ENCODE measurements at places on chromosomes 2 and 18.

DNA sequence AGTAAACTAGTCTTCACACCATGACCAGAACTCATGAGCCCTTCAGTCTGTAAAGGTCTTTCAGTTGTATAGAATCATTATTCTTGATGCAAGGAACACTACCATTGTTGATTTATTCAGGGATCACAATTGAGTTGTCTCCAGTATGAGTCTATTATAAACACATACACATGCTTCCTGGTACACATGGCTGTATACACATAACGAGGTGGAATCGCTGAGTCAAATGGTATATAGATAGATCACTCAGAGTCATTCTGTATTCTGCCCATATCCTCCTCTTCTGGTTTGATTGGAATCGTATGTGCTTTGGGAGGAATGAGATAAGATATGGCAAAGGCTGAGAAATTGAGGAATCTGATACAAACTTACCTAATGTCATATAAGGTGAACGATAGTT is 216.0 kb downstream of the UBE2E3 start:
- no peak for DNase-seq

GRCh38 chr2:12050396-12050795 is 304.0 kb downstream of the LPIN1 start:
- DNase-seq: peak; percentile 5

DNA sequence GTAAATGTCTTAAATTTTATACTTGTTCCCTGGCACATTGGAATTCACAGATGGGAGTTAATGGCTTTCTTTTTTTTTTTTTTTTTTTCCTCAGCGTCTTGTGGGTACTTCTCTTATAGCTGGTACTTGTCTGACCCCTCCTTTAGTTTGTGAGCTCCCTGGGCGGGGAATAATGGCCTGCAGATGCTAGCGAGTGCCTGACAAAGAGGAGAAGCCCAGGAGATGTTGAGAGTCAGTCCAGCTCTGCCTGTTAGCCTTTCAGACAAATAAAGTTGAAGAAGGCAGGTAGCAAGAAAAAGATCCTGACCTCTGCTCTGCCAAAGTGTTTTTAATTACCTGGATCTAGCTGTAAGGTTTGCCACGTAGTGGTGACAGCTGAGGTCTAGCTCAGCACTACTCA is 6.6 kb downstream of the BCL2L11 start:
- DNase-seq: no peak

GRCh38 chr18:23828426-23828825 is 139.2 kb downstream of the LAMA3 start:
- DNase-seq: peak; percentile 75

DNA sequence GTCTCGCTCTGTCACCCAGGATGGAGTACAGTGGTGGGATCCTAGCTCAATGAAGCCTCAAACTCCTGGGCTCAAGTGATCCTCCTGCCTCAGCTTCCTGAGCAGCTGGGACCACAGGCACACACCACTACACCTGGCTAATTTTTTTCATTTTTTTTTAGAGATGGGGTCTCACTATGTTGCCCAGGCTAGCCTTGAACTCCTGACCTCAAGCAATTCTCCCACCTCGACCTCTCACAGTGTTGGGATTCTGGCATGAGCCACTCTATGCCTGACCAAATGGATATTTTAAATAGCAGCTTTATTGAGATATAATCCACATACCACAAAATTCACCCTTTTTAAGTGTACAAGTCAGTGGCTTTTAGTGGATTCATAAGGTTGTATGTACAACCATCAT is 11.1 kb downstream of the RNF149 start:
- DNase-seq: no peak

DNA sequence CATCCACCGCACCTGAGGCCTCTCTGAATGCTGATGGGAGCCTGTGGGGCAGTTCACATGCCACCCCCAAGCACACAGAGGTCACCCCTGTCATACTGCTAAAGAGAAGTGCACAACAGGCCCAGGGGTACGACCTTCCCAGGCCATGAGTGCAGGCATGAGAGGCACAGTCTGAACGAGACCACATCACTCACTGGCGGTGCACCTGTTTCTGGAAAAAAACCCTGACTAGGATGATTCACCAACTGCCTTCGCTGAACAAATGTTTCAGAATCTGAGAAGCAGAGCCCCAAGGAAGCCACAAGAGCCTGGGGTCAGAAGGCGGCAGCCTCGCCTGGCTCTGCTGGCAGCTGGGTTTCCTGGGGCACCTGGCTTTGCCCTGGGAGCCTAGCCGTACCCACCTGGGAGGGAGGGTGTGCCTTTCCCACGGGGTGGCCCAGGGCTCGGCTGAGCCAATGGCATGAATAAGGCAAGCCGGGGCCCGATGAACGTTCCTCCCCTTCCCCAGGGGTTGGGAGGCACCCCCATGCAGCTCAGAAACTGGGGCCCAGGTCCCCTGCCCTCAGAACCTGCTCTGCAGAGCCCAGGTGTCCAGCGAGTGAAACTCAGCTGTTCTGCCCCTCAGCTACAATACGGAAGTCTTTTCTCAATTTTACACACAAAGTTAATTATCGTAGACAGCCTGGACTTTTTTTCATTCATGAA is 73.8 kb downstream of the HDAC4 start:
- DNase-seq: peak; percentile 77

DNA sequence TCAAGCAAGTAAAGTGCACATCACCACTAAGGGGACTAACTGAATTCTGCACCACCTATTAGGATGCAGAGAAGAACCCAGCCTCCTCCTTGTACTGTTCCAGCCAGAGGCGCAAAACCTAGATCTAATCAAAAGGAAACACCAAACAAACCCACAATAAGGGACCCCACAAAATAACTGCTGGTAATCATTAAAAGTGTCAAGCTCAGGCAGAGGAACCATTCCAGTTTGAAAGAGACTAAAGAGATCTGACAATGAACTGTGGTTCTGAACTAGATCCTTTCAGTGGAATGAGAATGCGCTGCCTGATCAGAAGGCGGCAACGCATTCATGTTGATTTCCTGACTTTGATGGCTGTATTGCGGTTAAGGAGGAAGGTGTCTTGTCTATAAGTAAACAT is 16.8 kb downstream of the HDLBP start:
- DNase-seq: peak; percentile 39

- DNase-seq: no peak
Observed at GRCh38 chr2:212213191-212213590, 325.4 kb downstream of the ERBB4 start.

GRCh38 chr2:122022531-122022930 is 267.1 kb downstream of the TSN start:
- no peak for DNase-seq

DNA sequence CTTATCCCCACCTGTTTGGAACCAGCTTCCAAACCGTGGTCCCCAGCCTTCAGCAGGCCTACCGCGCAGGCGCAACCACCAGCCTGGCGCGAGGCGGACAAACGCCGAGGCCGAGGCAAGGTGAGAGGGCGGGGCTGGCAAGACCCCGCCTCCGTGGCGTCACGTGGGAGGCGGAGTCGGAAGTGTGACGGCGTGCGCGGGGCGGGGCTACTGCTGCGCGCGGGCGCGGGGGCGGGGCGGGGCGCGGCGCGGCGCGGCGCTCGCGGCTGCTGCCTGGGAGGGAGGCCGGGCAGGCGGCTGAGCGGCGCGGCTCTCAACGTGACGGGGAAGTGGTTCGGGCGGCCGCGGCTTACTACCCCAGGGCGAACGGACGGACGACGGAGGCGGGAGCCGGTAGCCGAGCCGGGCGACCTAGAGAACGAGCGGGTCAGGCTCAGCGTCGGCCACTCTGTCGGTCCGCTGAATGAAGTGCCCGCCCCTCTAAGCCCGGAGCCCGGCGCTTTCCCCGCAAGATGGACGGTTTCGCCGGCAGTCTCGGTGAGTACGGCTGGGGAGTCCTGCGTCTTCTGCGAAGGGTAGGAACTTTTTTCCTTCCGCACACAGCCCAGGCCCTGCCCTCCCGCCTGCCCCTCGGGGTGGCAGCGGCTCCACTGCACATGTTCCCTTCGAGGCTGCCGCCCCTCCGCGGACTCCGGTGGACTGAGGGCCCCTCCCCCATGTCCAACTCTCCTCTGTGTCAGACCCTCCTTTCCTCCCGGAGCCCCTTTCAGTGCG is at the start of gene EML4:
TSS of gene EML4 (plus strand) at position 254 of the 774 bp plus-strand sequence. CDS start at position 513, 259 bp downstream.
- DNase-seq: peak; percentile 88

DNA sequence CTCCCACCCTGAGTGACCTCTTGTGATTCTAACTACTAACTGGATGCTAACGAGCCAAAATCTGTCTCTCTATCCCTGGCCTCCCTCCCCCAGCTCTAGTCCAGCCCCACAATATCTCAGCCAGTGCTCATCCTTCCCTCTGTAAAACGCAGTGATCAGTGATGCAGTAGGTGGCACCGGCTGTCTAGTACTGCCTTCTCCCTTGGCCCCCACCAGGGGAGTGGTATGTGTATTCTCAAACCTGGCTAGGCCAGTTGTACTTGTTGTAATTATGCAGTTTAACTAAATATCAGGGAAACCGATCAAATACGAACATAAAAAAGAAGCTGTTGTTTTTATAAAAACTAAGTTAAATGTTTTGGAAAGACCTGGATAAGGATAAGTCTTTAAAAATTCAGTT is 113.2 kb upstream of the ALPP start:
- no peak for DNase-seq

- DNase-seq: no peak
Observed at GRCh38 chr2:241871538-241872312, 2.2 kb downstream of the RTP5 start.

DNA sequence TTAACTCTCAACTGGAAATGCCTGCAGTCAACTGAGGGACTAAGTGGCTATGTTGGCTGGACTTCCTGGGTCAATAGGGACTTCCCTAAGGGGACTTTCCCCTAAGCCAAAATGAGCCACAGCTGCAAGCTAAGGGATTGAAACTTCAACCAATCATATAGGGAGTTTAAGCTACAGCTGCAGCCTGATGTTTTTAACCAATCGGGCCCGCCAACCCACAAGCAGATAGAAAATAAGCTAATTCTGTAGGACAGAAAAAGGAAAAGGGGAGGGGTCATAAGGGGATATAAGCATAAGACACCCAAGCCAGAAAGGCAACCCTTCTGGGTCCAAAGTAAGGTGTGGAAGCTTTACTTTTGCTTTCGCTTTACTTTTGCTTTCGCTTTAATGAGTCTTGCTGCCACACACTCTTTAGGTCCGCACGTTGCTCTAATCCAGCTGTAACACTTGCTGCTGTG is 927.5 kb downstream of the ERBB4 start:
- peak; percentile 24 for DNase-seq

GRCh38 chr18:25435149-25435782 is 83.3 kb upstream of the ZNF521 start:
- DNase-seq: no peak

GRCh38 chr2:219689676-219690628 is 62.5 kb downstream of the SLC4A3 start:
- DNase-seq: peak; percentile 10

DNA sequence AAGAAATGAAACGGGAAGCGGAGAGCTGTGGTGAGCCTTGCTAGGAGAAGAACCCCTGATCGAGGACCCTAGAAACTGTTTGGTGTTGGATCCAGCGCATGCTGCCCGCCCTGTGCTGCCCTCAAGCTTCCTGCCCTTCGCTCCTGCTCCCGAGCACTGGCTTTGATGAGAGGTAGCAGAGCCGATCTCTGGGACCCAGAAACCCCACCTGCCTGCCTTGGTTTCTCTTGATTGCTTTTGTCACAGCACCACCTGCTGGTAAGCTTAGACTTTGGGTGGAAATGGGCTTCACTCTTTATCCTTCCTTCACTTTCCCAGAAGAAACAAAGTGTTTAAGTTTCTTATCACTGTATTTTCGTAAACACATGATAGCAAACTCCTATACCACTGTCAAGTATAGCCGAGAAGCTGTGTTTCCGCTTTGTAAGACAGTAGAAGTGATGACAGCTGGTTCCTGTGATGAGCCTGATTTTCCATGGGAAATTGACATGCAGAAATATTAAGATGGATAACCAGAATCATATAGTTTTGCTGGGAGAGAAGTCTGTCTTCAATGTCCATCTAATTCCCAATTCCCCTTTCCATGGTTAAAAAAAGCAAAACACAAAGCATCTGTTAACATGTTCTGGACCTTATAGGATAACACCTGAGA is 267.4 kb downstream of the PHLPP1 start:
- DNase-seq: peak; percentile 47

DNA sequence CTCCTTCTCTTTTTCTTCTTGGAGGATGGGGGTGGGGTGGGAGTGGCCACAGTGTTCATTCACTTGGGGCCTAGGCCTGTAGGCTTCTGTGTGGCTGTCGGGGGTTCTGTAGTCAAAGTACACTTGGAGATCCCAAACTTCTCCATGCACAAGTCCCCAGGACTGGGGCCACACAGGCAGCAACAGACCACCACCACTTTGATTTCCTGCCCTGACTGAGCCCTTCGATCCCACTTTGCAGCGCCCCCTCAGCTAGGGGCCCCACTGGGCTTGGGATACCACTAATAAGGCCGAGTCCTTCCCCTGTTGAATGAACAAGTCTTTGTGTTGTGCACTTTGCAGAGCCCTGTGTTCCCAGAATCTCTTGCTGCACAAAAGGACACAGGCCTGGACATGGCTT is 5.5 kb upstream of the TEX51 start:
- DNase-seq: no peak

DNA sequence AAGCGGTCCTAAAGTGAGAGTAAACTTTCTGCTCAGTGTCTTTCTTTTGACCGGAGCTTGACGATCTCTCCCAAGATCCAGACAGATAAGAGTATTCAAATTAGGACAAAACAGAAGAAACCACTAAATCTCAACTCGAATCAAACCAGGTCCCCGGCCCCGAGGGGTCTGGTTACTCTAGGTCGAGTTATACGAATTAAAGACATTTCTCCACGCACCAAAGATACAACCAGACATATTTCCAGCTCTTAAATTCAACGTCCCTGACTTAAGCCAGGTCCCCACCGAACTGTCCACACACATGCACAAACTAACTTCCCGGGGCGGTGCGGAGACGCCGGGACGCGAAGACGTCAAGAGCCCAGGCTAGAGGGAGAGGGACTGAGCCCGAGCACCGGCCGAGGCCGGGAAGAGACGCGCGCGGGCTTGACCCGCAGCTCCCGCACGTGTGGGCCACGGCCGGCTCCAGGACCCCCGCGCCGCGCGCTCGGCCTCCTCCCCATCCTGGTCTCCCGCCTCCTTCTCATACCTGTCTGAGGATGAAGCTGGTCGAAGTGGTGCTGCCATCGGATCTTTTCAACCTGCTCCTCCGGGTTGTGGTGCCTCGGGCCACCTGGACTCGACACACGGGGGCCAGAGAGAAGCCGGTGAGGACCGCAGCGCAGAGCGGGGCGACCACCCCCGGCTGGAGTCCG is 896 bp downstream of the CACNB4 start:
- DNase-seq: no peak

GRCh38 chr2:40332191-40332826 is 119.6 kb downstream of the SLC8A1 start:
- DNase-seq: no peak

DNA sequence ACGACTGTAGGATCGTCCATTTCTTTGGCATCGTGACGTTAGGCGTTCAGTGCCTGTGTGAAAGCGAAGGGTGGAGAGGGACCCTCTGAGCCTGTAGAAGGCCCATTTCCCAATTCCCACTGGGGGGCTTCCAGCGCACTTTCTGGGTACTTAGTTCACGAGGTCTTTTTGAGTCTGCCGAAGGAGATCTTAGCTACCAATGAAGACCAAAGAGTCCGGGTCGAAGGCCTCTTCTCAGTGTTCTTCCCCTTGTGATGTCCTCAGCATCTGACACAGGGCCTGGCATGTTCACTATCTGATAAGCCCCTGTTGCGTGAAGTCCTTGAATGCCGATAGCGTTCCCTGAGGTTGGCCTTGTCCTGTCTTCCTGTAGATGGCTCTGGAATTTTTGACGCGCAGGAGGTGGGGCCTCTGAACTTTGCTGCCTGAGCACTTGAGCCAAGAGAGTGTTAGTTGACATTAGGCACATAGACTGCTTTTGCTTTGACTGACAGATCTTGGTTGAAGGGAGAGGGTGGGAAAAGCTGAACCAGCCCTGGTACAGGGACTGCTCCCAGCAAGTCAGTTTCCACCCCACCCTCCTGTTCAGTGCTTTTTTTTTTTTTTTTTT is 52.8 kb downstream of the LDLRAD4 start:
- DNase-seq: no peak
